ENCODE measurements at places on chromosomes 1 and 21. TPM values are rescaled to one million over a fixed set of nuclear protein-coding genes. Genes with fewer than 3 reads are reported as not detected.

PRRX1 gene
- total RNA-seq: 27.9 TPM

HSF2BP gene
- 0.93 TPM for total RNA-seq

GRCh38 chr1:71914626-71915025 is 367.7 kb downstream of the NEGR1 start:
- ATAC-seq: no peak

FCRL1 gene
- not detected for total RNA-seq

DNA sequence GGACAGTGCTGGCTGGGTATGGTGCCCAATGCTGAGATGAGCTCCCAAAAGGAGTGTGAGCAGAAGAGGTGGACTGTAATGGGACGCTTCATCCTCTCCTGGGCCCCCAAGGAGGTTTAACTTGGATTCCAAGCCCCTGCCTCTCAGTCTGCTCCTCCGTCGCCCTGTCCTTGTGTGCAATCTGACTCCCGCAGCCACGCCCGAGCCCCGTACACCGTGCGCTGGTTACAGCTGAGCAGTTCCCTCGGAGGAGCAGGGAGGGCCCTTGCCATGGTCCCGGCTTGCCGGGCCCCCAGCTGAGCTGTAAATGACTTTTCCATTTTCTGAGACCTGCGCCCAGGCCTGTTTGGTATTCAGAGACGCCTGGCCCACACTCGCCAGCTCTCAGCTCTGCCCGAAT is 53.7 kb downstream of the PAX7 start:
- no peak for ATAC-seq

DNA sequence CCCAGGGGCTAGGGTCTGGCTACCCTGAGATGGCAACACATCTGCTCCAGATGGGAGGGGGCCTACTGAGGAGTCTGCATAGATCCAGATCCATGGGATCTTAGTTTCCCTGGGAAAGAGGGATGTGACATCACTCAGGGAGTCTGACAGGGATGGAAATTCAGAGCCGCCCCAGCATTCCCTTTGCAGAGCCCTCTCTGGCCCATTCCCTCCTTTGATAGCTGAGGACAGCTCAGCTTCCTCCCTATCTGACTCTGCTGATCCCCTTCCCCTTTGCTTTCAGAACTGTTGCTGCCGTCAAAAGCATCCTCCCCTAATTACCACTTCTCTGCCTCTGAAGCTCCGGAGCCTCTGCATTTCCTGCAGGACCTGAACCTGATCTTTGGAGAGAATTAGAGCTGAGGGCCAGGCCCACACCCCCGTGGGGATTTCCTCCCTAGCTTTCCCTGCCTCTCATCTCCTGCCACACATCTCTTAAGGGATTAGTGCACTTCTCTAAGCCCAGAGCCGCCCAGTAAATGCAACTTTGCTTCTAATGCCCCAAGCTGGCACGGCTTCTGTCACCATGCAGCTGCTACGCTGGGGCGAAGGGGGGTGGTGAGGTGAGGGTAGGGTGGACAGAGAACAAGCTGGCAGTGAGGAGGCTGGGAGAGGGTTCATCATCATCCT is 9.5 kb upstream of the ASCL5 start:
- ATAC-seq: no peak

DNA sequence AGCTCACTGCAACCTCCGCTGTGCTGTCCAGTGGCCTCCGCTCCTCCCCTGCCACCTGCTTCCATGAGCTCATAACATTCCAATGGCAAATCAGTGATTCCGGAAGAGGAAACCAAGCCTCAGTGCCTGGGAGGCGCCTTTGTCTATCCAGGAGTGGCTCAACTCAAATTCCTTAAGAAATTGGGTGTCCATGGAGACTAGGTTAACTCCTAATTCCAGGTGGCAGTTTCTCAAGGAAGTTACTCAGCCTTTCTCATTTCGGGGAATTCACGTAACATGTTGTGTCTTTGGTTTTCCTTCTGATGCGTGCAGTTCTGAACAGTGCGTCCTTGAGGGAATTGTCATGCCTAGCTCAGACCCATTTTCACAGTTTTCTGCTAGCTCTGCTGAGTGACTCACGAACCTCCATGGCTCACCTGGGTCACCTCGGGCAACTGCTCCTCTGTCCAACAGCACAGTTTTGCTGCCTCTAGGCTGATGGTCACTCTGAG is 89.9 kb upstream of the DSCAM start:
- no peak for ATAC-seq

VWA5B1 gene
- not detected for total RNA-seq

DNA sequence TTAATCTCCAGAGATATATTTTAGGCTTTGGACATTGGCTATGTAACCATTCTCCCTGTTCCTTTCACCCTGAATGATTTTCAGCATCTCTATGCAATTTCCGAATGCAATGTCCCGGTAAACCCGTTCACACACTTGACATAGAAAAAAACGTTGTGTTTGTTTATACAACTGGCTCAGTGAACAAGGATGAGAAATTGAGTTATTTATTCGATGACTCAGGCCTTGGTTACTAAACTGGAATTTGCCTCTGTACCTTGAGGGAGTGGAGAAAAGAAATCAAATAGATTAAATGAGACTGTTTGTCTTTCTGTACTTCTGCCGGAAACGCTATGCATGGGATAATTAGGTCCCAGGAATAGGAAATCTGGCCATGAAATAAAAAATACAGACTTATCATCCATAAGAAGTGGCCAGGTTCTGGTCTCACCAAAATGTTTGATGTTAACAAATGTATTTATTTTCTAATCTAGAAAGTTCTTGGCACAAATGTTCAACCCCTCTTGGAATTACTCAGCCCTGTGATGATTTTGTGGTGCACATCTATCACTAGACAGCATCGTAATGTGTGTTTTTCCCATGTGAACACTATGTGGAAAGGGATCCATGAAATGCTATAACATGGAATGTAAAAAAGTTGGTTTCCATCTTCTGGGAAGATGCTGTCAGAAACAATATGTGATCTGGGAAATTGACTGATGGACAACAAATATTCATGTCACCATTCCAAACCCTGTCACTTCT is 253.9 kb downstream of the DUSP10 start:
- no peak for ATAC-seq

C1orf87 gene
- total RNA-seq: not detected

HES2 gene
- total RNA-seq: 7.3 TPM
